ENCODE measurements at places on chromosomes 3 and 15. TPM values are rescaled to one million over a fixed set of nuclear protein-coding genes. Genes with fewer than 3 reads are reported as not detected.

The TGM5 gene
- 8.3 TPM for total RNA-seq

The MYZAP gene
- total RNA-seq = 15.2 TPM

The FSTL1 gene
- 387 TPM for total RNA-seq

GRCh38 chr3:173911446-173911845 lies 513.9 kb downstream of the NLGN1 start:
- no peak for DNase-seq

GRCh38 chr3:194387926-194388418 lies 11.1 kb downstream of the GP5 start:
- DNase-seq = no peak

DNA sequence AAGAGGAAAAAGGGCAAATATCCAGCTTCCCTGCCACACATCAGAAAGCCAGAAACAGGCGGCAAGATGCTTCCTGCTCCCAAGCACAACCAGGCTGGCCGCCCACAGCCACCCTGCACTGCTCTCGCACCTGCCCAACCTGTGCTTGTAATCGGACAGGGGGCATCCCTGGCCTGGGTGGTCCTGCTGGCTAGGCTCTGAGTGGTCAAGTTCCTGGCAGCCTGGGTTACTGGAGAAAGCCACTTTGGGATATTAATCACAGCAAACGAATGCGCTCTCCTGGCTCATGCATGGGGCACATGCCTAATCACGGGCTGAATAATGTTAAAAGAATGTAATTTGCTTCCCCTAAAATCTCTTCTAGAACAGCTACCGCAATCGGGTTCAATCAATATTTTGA lies 442.4 kb downstream of the MCTP2 start:
- no peak for DNase-seq

DNA sequence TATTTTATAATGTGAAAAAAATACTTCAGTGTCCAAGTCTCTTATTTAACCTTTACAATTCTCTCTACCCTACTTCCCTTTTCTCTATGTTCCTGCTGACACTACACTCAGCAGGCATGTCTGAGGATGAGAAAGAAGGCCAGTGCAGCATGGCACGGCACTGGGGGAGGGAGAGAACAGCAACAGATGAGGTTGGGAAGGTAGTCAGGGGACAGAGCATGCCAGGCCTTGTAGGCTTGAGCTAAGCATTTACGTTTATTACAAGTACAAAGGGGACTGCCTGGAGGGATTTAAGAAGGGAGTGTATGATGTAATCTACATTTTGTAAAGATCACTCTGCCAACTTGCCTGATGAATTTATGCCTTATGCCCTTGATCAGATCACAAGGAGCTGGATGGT lies 117.3 kb upstream of the WNT5A start:
- no peak for DNase-seq

GRCh38 chr15:67691450-67691849 lies 133.9 kb upstream of the SKOR1 start:
- DNase-seq = no peak

DNA sequence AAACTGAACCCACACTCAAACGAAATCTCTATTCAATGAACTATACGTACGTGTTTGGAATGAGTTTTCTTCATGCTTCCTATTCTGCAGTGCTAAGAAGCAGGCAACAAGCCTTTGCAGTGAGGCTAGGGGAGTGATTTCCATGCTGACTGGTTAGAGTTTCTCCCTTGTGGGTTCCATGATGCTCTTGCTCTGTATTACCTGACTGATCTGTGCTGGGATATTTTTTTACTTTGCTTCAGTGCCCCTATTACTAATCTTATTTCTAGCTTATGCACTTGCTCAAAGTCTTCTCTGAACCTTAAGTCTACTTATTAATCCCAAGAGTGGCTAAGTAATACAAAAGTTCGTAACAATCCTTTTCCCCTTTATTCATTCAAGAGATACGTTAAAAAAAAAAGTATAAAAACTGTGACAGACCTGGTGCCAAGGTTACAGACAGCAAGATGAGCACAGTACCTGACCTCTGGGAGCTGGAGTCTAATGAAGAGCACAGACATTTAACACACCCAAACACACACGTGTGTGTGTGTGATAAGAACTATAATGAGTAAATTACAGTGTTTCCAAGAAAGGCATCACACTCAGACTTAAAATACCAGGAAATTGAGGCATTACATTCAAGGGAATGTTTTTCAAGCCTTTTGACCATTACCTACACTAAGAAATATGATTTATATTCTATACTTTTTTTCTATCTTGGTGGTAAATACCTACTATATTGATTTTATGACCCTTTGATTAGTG lies 50.5 kb upstream of the FBN1 start:
- DNase-seq = no peak

DNA sequence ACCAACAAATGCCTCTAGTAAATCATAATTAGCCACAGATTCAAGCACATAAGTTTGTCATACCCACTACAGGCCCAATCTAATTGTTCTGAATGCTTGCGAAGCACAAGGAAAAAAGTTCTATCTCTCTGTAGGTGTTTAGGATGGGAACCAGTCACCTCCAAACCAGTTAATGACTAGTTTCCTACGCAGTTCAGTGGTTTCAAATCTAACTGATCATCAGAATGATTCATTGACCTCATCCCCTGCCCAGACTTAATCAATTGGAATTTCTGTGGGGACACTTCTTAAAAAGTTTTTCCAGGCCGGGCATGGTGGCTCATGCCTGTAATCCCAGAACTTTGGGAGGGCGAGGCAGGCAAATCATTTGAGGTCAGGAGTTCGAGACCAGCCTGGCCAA lies 24.3 kb upstream of the MASP1 start:
- no peak for DNase-seq

The NLGN1 gene
- total RNA-seq = 4.7 TPM
